ENCODE measurements at places on chromosomes 1 and 21. TPM values are rescaled to one million over a fixed set of nuclear protein-coding genes. Genes with fewer than 3 reads are reported as not detected.

GRCh38 chr21:38842079-38842478, 36.4 kb downstream of the ETS2 start:
- no peak for DNase-seq

- no peak for DNase-seq
Observed at GRCh38 chr1:52102336-52103013, 39.4 kb upstream of the ZFYVE9 start.

GRCh38 chr1:76503100-76503499, 364.2 kb upstream of the ST6GALNAC5 start:
- no peak for DNase-seq

- no peak for DNase-seq
Observed at GRCh38 chr1:32929366-32929765, 28.2 kb upstream of the TMEM54 start.

GRCh38 chr1:192794768-192795035, 14.1 kb upstream of the RGS2 start:
- DNase-seq: no peak

DNA sequence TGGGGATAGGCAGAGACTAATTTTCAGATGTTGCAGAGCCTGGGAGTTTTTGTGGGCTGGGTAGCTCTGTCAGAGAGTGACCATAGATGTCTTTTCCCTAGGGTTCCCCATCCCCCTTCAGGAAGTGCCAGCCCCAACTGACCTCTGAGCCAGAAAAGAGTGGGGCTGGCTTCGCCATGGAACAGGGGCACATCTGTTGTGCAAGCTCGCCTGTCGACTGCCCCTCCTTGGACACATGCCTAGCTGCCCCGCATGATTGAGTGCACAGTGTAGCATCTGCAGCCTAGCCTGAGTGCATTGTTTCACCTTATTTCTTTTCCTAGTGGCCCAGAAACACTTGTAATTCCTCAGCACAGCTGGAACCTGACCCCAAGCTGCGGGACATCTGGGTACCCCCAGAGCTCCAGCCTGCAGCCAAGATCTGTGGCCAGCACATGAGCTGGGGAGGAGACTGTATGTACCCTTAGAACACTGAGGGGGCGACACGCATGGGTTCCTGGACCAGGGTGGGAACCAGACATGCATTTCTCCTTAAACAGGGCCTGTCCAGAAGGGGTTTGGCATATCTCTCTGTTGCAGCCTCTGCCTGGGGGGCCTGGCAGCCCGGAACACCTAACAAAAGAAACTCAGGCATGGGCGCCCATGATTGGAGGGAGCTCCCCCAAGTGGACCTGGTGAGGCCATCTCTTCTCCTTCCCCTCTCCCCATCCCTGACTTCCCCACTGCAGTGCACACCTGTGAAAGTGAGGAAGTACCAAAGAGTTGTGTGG, 55.2 kb downstream of the SYT14 start:
- peak; percentile 36 for DNase-seq

- DNase-seq: no peak
Observed at GRCh38 chr1:244231572-244232315, 180.7 kb downstream of the ZBTB18 start.

DNA sequence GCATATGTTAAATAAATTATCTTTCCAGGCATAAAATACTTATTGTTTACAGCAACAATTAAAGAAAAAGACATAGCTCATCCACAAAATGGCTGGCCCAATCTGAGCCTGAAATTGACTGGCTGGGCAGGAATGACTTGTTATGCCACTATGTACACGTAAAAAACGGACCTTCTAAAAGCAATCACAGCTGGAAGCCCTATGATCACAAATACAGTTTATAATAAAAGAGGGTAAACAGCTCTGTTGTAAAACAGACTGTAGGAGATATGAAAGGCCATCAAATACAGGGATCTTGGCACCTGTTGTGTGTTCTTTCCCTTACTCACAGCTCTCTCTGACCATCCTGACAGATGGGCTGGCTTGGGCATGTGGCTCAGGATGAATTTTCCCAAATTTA, 70.5 kb upstream of the DMRTA2 start:
- DNase-seq: no peak

GRCh38 chr21:46185716-46186115, 1.5 kb upstream of the SPATC1L start:
- no peak for DNase-seq

DNA sequence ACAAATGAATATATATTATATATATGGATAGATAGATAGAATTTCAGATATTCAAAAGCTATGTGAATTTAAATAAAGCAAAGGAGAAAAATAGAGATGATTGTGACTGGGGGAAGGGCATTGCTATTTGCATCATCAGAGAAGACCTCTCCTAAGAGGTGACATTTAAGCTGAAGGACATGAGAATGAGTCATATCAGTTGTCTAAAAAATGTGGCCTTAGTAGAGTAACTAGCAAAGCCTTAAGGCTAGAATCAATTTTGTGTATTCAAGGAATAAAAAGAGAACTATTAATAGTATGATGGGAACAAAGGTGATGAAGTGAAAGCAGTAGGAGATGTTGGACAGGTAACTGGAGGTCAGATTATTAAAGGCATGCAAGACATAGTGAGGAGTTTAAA, 34.8 kb upstream of the SLC35F3 start:
- no peak for DNase-seq

Gene GNAT2
- total RNA-seq: not detected

Gene DIRAS3
- total RNA-seq: 2.1 TPM

Gene MRPL37
- 115 TPM for total RNA-seq

Gene CD1B
- total RNA-seq: not detected

All from epithelial cell of proximal tubule (primary cell).